Ureter (tissue), 1 donor: ENCODE measurements at places on chromosomes 4 and X. TPM values are rescaled to one million over a fixed set of nuclear protein-coding genes. Genes with fewer than 3 reads are reported as not detected.

- no peak for DNase-seq
Measured at GRCh38 chr4:22491939-22492338, 23.9 kb downstream of the ADGRA3 start.

GRCh38 chr4:77921701-77922100 is 59.1 kb downstream of the MRPL1 start:
- DNase-seq: no peak

DNA sequence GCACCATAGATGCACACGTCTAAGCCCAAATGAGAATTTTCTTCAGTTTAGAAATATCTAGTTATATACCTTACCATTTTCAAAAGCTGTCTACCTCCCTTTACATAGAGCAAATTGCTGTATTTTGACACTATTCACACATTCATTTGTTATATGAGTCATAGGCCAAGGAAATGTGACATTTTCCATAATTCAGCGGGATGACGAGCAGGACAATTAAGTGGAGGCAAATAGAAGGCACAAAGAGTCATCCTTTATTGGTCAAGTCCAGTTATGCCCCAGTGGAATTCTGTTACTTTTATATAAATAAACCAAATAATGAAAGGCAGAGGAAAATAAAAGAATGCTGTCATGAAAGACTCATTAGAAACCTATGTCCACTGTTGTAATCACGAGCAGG is 27.9 kb downstream of the FGF13 start:
- no peak for DNase-seq

DNA sequence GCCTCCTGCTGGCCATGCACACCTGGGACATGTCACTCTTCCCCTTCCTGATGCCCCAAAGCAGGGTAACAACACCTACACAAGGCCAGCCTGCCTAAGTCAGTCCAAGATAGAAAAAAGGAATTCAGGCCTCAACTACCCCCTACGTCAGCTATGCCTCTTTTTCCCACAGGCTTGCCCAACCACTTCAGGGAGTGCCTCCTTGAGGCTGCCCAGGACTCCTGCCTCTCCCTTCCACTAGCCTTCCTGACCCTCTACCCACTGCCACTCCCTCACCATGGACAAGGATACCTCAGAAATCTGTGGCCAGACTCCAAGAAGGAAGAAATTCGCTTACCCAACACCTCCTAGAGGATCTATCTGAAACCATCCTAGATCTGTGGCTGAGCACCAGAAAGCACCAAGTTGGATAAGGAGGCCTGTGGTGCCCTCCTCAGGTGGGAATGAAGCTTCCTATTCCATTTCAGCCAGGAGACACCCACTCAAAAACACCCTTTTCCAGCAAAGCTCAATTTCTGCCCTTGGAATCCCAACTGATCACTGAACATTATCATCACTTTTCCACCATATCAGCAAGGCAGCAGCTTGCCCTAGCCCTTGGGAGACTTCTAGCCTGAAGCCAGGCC is 1.8 kb downstream of the KDM5C start:
- DNase-seq: no peak

DNA sequence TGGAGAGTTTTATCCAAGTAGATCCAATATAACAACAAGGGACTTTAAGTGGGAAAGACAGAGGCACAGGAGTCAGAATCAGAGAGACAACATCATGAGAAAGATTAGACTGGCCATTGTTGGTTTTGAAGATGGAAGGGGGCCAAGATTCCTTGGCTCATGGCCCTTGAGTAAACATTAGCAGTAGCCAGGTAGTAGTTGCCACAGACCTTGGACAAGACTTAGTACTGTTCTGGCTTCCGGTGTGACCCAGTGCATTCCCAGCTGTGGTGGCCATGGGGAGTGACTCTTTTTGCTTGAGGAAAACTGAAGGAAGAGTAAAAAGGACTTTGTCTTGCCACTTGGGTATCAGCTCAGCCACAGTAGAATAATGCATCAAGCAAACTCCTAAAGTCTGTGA is 462.2 kb upstream of the CPXCR1 start:
- no peak for DNase-seq

- no peak for DNase-seq
Measured at GRCh38 chr4:173301518-173302201, 32.5 kb downstream of the HMGB2 start.

GRCh38 chr4:42144028-42144427 is 8.4 kb downstream of the BEND4 start:
- no peak for DNase-seq

GRCh38 chr4:28176942-28177341 is 1316.3 kb downstream of the STIM2 start:
- DNase-seq: no peak

DNA sequence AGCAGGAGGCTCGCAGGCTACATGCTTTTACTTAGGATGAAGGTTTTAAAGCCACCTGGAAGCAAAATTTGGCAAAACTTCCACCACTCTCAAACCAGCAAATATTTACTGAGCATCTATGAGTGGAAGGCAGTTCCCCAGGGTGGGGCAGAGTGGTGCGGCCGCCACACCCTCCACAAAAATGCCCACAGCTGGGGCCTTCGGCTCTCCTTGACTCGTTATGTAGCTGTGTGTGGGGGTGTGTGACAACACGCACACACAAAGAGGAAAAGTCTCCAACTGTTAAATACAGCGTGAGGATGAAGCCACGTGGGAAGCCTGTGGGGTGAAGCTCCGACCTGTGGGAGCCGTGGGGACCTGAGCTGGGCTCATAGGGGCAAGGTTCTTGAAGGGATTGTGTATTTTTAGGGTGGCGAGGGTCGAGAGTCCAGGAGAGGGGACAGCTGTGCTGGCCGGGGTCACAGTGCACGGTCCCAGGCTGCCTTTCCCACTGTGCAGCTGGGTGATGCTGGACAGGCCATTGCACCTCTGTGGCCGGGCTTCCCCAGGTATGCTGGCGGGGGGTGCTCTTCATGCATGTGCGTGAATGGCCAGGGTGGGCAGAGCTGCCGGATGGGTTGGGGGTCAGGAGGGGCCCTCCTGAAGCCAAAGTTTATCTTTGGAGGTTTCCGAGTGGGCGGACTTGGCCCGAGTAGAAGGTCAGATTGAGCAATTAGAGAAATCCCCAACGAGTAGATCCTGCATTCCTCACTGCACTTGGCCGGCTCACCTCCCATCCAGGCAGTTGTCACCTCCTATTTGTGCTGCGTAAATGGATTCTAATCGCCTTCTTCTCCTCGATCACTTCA is 25.4 kb downstream of the SORCS2 start:
- DNase-seq: no peak

GRCh38 chr4:91936311-91936710 is 367.5 kb upstream of the GRID2 start:
- DNase-seq: no peak

GRCh38 chr4:72463724-72464123 is 105.3 kb downstream of the ADAMTS3 start:
- no peak for DNase-seq

DNA sequence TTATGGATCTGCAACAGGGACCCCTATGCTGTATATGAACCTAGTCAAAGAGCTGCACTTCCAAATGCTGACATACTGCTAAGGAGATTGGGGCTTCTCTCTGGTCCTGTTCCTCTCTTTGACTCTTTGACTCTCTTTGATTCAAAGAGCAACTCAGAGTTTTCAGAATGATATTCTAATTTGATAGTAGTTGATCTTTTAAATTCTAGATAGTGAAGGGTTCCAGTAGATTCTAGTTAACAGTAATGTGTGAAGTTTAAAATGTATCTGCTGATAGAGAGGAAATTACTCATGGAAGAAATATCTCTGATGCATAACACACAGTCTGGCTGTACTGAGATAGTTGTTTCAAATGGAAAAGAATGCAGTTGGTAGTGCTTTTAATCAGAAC is 239.1 kb downstream of the RASL11B start:
- no peak for DNase-seq

DNA sequence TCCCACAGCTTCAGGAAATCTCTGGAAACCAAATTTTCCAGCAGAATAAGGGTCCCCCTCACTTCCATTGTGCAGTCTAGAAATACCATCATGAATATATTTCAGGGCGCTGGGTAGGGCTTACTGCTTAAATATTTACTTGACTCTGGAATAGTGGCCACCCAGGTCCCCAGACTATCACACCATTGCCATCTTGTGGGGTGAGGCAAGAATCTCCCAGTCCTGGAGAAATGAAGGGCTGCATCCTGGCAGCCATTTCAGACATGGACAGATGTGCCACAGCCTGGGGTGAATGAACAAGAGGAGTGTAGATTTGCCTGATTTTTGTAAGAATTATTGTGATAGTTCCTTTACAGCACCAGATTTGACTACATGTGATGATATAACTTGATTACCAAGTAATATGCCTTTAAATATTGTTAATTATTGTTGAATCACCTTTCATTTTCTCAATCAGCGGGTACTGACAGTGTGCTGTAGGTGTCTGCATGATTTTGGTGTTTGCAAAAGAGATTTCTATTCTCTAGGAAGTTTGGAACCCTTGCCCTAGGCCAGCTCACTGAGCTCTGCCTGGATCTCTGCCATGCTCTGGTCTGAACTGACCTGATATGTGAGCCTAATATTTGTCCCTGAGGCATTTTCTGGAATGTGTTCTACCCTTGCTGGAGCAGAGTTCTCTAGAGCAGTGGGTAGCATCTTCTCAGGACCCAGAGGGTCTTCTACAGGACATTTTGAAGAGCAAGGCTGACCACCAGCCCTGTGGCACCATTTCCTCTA is 183.4 kb downstream of the KIT start:
- no peak for DNase-seq

DNA sequence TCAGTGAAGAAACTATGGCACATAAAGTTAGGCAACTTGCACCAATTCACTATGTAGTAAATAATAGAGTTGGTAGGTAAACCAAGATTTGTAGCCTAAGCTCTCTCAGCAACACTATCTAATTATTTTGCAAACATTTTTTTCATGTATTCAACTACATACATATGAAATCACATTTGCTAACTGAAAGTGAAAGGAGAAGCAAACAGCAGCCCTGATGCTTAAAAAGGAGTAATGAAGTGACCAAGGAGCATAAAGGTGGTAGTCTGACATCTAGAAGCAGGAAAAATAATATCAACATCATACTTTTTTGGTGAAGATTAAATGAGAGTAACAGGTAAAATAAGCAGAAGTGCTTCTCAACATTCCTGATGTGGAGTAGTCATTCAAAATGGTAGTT is 603.7 kb downstream of the GRXCR1 start:
- DNase-seq: no peak

GRCh38 chrX:15619053-15619755 is 18.4 kb upstream of the ACE2 start:
- DNase-seq: no peak

GRCh38 chr4:139389102-139389501 is 64.8 kb upstream of the RAB33B start:
- DNase-seq: no peak

DNA sequence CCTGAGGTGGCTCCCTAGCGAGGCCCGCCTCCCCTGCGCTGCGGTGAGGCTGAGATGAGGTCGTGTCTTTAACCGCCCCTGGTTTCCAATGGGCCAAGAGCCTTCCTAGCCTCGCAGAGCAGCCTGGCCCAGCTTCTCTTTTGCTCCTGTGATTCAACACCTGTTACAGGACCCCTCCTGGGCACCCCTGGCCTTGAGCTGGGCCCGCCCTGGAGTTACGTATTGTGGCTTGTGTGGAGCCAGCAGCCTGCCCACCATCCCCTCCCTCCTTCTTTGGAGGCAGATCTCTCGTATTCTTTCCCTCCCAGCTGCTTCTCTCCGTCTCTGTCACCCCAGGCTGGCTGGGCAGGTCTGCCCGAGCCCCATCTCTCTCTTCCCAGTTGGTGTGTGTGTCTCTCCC is 19.3 kb upstream of the UBA1 start:
- no peak for DNase-seq

- no peak for DNase-seq
Measured at GRCh38 chr4:174152717-174153466, 130.6 kb downstream of the FBXO8 start.

GRCh38 chr4:146790515-146790914 is 151.8 kb downstream of the POU4F2 start:
- DNase-seq: no peak

DNA sequence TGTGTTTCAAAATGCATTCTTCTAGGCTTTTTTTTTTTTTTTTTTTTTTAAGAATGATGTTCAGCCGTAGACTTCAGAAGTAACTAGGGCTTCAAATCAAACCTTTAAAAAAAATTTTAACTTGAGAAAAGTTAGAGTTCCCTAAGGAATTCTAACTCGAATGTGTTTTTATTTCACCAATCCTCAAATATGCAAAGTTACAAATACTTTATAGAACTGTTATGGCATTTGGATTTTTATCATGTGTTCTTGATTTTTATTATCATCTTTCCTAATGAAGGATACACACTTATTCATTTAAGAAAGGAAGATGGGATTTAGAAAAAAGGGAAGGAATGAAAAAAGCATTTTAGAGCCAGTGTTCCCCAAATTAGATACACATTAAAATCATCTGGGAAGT is 200.6 kb upstream of the LDB2 start:
- DNase-seq: no peak

DNA sequence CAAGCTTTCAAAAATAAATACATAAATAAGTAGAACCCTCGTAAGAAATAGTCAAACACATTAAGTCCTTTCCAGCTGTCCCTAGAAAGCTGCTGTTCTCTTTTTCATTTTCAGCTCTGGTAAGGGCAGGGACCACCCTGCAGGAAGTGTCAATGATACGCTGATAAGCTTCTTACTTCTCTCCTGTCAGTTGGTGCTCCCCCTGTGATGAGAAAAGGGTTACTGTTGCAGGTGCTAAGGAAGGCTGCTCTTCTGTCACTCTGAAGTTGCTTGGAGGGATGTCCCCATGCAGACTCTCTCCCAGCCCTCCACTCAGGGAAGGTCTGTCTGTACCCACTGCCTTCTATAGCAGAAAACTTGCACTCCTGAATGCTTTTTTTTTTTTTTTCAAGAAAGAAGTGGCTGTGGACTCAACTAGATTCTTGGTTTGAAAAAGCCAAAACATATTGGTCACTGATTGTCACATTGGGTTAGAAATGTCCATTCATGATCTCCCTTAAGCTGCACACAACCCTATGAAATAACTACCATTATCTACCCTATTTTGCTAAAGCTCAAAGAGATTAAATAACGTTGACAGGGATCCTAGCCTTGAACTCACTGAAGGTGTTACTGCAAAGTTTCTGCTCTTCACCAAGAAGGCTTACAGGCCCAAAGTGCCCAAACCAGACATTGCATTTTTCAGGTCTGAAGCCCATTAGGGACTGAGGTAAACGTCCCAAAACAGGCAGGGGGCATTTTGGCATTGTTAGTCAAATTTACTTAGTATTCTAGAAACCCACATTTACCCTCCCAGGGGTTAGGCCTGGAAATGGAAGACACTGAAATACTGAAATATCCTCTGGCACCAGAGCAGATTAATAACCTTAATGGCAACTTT is 1.2 kb downstream of the CXCL3 start:
- DNase-seq: no peak

DNA sequence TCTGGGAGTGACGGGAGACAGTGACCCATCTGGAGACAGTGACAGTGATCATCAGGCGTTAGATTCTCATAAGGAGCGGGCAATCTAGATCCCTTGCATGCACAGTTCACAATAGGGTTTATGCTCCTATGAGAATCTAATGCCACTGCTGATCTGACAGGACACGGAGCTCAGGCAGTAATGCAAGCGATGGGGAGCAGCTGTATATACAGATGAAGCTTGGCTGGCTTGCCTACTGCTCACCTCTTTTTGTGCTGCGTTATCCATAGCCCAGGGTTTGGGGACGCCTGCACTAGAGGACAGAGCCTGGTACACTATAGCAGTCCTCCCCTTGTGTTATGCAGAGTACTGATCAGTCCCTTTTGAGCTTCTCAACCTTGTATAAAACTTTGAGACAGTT is 23.5 kb downstream of the NFKB1 start:
- no peak for DNase-seq

Gene PGAM4
- total RNA-seq: not detected

Gene FTHL17
- not detected for total RNA-seq

Gene CLOCK
- 31.0 TPM for total RNA-seq

Gene SEL1L3
- total RNA-seq: 100 TPM

Gene TSPAN6
- total RNA-seq: 115 TPM

Gene ZNF157
- 0.26 TPM for total RNA-seq

Gene PAGE4
- not detected for total RNA-seq

Gene CITED1
- not detected for total RNA-seq
